ENCODE measurements at places on chromosomes 5 and 9.

DNA sequence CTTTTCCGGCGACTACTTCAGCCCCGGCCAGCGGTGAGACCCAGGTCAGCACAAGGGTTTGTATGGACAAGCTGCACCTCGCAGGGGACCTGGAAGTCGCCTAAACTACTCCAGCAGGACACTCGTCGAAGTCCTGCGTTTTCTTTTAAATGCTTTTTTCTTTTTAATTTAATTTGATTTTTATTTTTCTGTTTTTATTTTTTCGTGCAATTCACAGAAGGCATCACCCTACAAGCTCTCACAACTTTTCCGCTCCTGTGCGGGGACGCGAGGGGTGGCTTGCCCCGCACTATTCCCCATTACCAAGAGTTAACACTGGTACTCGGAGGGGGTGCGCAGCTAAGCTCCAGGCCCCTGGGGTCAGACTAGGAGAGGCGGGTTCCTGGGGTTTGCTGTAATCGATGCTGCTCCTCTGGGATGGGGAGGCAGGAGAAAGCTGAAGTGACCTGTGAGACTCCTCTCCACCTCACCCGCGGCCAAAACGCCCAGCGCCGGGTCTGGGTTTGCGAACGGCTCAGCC lies 1.3 kb downstream of the EDIL3 start:
- no peak for DNase-seq

- no peak for DNase-seq
Observed at GRCh38 chr5:136734628-136735027, 369.3 kb upstream of the TRPC7 start.

- peak; percentile 41 for DNase-seq
Observed at GRCh38 chr9:131650254-131650653, 89.6 kb downstream of the RAPGEF1 start.

- DNase-seq, result no peak
Observed at GRCh38 chr5:92544036-92544435, 1037.0 kb downstream of the NR2F1-AS1 start.

- no peak for DNase-seq
Observed at GRCh38 chr9:86822006-86822801, 125.1 kb downstream of the GAS1 start.

- no peak for DNase-seq
Observed at GRCh38 chr5:124889486-124889825, 143.0 kb upstream of the ZNF608 start.

- DNase-seq, result no peak
Observed at GRCh38 chr5:34523387-34523726, 132.8 kb upstream of the RAI14 start.

GRCh38 chr5:153807801-153808200 lies 230.9 kb downstream of the FAM114A2 start:
- no peak for DNase-seq

DNA sequence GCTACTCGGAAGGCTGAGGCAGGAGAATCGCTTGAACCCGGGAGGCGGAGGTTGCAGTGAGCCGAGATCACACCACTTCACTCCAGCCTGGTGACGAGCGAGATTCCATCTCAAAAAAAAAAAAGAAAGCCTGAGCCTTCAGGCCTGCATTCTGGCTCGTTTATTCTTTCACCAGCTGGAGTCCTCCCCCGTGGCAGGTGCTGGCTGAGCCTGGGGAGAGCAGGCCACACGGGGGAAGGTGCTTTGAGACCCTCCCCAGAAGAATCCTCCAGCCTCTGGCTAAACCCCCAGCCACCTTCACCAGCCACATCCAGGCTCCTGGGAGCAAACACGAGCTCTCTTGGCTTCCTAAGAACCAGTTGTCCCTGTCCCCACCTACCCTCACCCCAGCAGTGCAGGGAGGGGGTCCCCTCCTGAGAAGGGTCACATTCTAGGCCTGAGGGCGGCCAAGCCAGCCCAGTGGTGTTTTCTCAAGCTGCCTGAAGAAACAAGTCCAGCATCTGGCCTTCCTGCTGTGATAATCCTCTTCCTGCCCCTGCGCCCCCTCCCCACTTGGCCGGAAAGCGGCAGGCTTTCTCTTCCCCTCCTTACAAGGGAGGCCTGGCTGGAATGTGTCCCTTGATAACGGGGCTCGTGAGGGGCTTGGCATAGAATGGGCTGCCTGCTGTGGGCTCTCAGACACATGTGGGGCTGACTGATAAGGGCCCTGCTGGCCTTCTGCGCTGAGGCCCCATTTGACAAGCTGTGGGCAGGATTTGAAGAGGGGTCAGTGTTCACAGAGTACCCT lies 41.5 kb downstream of the PLPP7 start:
- no peak for DNase-seq

Data from T1000 (cell line).